A172 (cell line): ENCODE measurements at places on chromosomes 12 and 14.

DNA sequence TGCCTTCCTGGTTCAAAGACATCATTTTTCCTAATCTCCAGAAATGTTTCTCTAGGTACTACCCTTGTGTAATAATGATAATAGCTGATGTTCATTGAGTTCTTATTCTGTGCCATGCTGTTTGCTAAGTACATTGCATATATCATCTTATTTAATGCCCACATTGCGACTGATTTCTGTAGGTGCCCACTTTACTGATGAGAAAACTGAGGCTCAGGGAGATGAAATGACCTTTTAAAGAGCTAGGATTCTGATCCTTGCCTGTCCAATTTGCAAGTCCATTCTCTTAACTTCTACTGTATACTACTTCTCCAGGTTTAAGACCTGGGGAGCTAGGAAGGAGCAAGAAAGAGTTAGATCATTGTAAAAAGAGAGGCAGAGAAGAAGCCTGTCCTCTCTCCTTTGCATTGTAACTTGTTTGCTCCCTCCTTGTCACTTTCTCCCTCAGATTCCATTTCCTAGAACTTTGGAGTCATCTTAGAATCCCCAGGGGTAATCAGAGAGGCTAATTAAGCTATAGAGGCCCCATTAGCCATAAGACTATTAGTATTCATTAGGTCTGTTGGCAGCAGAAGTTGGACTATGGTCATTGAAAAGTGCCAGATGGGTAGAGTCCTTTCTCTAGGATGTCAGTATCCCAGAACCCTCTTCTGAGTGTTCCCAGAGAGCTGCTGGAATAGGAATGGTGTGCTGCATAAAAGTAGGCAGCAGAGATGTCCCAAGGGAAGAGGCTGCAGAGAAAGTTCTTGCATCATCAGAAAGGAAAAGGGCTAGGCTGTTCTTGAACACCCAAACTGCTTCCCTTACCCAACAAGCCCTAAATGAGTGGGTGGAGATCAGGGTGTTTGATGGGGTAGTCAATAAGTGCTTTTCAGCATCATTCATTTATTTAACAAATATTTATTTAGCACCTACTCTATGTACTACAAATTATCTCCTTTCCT, 3.1 kb downstream of the DGKA start:
- DNase-seq, result no peak

DNA sequence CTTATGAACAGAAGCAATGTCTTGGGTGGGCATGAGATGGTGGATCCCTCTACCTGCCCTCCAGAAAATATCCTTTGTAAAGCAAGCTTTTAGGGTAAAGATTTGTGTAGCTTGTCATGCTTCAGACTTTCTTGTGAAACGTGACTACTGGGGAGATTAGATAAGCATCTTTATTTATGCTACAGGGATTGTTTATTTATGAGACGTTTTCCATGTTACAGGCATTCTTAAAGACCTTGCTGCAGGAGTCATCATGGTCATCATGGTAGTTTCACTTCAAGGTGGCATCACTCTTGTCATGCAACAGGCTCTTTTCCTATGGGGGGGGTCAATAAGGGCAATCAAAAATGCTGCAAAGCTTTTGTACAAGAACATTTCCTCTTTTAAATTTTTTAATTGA, 8.2 kb upstream of the MIS18BP1 start:
- no peak for DNase-seq

GRCh38 chr14:98957211-98958047, 314.6 kb downstream of the BCL11B start:
- no peak for DNase-seq

DNA sequence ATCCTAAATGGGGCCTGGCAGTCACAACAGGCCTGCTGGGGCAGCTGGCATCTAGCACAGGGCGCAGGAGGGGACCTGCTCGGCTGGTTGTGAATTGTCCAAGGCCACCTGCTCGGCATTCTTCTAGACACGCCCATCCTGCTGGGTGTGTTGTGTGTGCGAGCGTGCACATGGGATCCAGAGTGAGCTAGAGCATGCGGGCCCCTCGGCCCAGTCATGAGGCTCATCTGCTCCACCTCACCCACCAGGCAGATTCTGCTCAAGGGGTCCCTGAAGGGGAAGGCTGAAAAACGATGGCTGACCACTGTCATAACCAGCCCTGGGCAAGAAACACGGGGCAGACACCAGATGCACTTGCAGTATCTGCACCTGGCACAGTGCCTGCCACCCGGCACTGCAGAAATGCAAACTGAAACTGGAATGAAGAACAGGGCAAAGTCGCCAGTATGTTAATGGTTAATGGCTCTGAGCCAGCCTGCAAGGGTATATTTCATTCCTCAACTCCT, 31.8 kb downstream of the MAX start:
- no peak for DNase-seq

- DNase-seq, result peak; percentile 42
Measured at GRCh38 chr14:53953002-53953827, 3.4 kb downstream of the BMP4 start.

DNA sequence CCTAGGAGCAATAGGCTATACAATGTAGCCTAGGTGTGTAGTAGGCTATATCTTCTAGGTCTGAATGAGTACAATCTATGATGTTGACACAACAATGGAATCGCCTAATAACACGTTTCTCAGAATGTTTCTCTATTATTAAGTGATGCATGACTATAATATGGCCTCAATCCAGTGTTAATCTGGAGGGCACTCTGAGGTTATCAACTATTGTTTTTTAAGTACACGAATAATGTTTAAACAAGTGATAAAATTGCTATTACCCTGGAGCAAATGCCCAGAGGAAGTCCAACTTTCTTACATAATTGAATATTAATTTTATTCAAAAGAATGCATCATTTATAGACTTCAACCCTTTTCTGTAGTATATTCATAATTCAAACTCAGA, 16.4 kb upstream of the CNIH1 start:
- DNase-seq, result no peak

DNA sequence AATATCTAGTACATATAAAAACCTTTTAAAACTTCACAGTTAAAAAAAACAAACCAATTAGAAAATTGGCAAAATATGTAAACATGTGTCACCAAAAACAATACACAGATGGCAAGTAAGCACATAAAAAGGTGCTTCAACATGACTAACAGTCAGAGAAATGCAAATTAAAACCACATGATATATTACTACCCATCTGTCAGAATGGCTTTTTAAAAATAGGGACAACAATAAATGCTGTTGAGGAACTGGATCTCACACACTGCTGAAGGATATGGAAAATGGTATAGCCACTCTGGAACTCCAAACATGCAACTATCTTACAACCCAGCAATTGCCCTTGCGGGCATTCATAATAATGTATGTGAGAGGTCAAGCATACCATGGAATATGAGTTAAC, 1153.6 kb downstream of the FLRT2 start:
- peak; percentile 2 for DNase-seq

DNA sequence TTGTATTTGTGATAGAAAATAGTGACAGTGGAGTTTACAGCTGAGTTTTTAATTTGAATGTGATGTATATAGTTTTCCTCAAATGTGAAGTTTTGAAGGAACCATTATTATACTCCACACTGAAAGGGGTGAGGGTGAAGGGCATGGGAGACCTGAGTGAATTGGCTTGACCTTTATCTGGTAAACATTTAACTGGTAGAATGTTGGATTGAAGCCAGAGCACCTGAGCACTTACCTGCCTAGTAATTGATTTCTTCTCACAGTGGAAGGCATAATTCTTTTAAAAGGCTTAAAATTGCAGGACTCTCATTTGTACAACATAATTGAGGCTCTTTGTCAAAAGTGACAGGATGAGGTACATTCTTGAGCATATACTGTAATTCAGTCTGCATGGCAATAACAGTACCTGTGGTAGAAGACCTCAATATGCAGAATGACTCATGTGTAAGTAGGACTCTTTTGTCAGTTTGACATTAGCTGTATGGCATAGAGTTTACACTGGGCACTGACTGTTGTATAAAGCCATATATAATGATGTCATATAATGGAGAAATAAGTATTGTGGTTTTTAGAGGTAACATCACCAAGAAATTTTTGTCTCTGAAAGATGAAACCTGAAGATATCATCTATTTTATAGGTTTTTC, 309.6 kb downstream of the TMTC2 start:
- no peak for DNase-seq

- DNase-seq, result no peak
Measured at GRCh38 chr14:91363776-91364523, 53.7 kb downstream of the CCDC88C start.

GRCh38 chr12:11758510-11759493, 109.3 kb downstream of the ETV6 start:
- DNase-seq, result no peak

DNA sequence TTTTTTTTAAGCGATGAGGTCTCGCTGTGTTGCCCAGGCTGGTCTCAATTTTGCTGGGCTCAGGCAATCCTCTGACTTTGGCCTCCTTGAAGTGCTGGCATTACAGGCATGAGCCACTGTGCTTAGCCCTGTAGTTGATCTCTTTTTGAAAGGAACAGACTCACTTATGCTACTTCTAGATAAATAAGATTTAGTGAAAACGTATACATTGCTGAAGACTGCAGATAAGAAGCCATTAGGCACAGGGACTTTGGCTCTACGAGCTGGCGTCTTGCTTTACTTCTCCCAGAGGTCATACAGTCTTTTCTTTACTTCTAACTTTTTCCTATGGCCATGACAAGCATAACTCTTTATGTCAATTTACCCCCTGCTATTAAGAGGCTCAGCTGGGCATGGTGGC, 9.4 kb downstream of the PTGR2 start:
- DNase-seq, result no peak

DNA sequence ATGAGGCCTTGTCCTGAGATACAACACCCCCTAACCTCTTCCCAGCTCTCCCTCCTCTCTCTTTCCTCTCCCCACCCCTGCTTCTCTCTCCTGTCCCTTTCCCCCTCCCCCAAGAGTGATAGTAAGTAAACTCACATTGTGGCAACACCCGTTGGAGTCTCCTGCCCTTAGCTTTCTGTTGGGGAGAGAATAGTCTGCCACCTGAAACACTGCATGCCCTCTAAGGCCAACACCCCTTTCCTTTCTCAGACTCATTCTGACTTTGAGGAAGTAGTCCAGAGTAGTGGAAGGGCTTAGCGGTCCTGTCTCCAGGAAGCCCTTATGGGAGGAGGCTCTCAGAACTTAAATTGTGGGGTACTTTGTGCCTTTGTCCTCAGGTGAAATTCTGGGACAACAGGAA, 95.2 kb downstream of the PRKCH start:
- DNase-seq, result no peak

DNA sequence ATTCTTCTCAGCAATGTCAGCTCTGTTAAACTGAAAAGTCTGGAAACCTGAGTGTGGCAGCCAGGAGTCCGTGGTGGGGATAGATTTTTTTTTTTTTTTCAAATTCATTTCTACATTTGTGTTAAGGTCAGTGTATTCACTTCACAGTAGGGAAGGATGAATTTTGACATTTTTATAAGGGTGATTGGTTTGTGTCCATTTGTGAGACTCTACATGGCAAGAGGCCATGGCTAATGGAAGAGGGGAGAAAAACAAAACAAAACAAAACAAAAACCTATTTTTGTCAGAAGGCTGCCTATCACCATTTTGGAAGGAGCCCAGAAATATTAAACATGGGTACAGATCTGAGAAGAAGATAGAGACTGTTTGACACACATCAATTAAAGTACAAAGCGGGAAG, 176.1 kb downstream of the RMST start:
- no peak for DNase-seq

DNA sequence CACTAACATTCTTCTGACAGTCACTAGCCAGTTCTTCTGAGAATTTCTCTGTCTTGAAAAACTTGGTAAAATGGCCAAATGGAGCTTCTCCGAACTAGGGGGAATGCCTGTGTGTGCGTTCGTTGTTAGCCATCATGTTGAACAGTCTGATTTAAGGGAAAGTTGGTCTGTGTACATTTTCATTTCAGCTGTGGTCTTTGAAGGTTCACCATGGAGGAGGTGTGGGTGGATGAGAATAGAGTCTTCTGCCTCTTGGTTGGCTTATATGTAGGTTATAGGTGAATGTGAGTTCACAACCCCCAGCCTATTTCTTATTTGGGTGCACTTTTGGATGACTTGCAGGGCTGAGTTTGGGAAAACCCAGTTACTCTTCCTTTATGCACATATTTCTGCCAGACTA, 12.9 kb downstream of the ETV6 start:
- DNase-seq, result no peak

DNA sequence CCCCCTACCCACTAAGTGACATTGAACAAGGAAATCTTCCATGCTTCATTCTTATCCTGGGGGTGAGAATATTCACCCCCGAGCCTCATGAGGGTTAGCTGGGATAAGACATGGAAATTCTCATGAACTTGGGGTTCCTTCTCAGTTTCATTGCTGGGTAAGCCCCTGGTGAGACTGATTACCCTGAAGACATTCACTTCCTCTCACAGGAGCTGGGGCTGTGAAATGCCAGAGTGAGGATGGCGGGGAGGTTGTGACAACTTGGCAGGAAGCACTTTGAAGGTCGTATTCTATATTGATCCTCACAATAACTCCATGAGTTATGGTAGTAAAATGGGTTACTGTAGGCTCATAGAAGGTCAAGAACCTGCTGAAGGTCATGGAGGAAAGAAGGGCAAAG, 43.5 kb downstream of the ESRRB start:
- no peak for DNase-seq

GRCh38 chr12:109765446-109765810, 51.8 kb downstream of the FAM222A start:
- no peak for DNase-seq

GRCh38 chr12:98916106-98916505, 271.0 kb downstream of the APAF1 start:
- peak; percentile 11 for DNase-seq

- no peak for DNase-seq
Measured at GRCh38 chr12:131218026-131218922, 264.6 kb downstream of the ADGRD1 start.

DNA sequence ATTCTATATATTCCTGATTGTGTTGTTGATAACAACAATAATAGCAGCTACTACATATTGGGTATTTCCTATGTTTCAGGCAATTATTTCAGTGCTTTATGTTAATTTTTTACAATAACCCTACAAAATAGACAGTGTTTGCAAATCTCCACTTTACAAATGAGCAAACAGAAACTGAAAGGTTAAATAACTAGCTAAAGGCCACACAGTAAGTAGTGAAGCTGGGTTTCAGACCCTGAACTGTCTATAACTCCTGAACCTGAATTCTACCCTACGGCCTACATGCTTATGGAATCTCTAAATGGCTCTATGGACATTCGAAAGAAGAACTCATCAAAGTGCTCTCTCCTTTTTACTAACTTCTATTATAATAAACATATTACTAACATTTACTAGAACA, 19.7 kb upstream of the NUDT4 start:
- no peak for DNase-seq

- DNase-seq, result peak; percentile 4
Measured at GRCh38 chr14:96741151-96741977, 55.8 kb upstream of the VRK1 start.
